ENCODE measurements at places on chromosomes 12 and 14.

- DNase-seq = no peak
Observed at GRCh38 chr12:27334042-27334720, 1.5 kb downstream of the BMAL2 start.

GRCh38 chr12:92649511-92650227 is 53.1 kb upstream of the PLEKHG7 start:
- peak; percentile 81 for DNase-seq

DNA sequence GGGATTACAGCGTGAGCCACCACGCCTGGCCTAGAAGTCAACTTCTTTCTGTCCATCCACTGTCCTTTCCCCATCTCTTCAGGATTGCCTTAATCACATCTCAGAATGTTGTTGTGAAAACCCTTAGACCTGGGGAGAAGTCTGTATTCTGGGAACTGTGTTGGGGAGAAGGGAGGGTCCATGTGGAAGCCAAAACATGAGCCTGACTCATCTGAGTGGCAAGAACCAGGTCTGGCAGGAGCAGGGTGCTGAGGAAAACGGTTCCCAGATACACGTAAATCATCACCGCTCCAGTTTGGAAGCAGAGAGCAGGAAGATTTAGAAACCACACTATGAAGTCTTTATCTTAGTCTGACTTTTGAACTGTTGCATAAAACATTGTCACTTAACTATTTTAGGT is 245.6 kb upstream of the RGS6 start:
- DNase-seq = peak; percentile 11

GRCh38 chr12:19704966-19705365 is 265.7 kb downstream of the AEBP2 start:
- no peak for DNase-seq

GRCh38 chr14:100589071-100589759 is 2.0 kb upstream of the BEGAIN start:
- no peak for DNase-seq

- peak; percentile 35 for DNase-seq
Observed at GRCh38 chr12:94267921-94268471, 119.6 kb downstream of the PLXNC1 start.

- DNase-seq = peak; percentile 48
Observed at GRCh38 chr12:95882080-95882479, 23.3 kb downstream of the SNRPF start.

GRCh38 chr14:29898470-29898869 is 29.2 kb downstream of the PRKD1 start:
- DNase-seq = no peak

DNA sequence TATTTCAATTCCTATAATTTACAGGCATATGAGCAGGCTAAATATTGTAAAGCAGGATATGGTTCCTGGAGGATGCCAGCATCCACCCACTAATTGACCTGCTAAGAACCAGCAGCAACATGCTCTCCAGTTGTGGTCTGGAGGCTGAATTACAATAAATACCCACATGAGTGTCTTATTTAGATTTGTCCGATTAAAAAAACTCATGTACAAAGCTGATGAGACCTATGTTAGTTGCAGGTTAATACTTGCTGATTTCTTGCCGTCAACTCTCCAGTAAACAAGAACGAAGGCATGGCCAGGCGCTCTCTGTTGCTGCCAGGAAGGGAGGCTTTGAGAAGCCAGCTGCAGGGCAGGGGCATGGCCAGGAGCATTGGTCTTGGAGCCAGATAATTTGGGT is 169.3 kb upstream of the PRICKLE1 start:
- no peak for DNase-seq

DNA sequence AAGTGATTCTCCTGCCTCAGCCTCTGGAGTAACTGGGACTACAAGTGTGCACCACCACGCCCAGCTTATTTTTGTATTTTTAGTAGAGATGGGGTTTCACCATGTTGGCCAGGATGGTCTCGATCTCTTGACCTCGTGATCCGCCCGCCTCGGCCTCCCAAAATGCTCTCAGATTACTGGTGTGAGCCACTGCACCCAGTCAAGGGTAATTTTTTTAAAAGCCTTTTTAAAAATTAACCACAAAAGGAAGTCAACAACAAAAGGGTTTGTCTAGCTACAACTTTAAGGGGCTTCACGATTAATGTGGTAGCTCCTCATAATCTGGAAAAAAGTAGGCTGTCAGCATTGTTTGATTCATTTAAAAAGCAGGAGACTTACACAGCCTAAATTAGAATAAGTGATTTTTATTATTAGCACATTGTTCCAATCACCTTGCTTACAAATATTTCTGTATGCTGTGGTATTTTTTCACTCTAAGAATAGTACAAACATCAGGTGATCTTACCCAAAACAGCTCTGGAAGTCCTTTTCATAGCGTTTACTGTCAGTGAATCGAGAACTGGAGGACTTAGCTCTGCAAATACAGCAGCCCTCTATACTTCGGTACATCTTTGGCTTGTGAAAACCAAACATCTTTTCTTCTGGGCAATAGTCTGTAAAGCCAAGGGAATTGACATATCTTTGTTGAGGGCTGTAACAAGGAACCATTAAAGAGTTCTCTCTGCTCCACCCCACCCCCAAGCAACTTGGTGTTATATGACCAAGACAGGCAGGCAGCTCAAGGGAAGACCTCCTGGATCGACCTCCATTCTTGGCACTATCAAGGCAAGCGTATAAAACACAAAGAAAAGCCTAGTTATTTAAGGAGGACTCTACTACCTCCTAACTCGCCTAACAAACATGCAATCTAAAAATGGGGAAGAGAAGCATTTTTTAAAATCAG is 28.1 kb downstream of the SINHCAF start:
- DNase-seq = no peak

GRCh38 chr14:56580221-56580711 is 668 bp downstream of the TMEM260 start:
- DNase-seq = no peak

DNA sequence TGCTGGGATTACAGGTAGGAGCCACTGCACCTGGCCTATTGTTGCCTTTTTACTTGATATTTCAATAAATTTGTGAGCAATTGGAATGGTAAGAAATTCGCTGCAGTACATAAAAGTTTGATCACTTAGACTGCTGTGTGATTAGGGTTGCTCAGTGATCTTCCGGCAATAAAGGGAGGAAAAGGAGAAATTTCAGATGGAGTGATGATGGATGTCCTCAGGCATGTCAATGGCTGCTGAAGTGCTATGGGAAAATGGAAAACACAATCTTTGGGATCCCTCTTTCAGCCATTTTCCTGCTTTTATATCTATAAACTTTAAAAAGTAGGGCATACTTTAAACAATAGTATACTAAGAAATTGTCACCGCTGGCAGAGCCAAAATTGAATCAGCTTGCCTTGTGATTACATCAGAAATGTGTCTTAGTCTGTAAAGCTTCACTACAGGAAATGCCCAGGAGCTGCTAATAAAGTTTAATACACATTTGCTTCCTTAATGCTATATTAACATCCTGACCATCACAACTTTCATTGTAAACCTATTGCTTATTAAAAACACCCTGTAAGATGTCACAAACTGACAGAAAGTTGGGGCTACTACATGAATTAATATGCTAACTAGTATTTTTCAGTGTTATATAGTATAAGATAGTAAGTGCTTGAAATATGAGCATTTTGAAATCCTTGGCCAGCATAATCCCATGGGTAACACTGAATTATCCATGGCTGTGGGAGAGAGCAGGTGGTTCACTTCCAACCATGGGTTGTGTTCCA is 13.7 kb upstream of the FBXL14 start:
- peak; percentile 40 for DNase-seq

DNA sequence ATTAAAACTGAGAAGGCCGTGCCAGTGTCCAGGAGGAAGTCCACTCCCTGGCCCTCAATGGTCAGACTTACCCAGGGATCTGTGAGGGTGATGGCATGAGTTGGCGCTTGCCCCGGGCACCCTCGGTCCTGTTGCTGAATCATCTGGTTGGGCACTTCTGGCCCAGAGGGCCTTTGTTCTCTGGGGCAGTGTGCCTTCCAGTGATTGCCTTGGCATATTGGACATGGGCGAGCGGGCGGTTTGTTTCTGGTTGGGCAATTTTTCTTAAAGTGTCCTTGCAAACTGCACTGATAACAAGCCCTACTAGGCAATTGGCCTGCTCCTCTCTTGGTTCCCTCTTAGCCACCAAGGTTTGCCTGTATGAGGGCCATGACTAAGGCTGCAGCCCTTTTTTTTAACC is 69.5 kb upstream of the ZDHHC17 start:
- no peak for DNase-seq

DNA sequence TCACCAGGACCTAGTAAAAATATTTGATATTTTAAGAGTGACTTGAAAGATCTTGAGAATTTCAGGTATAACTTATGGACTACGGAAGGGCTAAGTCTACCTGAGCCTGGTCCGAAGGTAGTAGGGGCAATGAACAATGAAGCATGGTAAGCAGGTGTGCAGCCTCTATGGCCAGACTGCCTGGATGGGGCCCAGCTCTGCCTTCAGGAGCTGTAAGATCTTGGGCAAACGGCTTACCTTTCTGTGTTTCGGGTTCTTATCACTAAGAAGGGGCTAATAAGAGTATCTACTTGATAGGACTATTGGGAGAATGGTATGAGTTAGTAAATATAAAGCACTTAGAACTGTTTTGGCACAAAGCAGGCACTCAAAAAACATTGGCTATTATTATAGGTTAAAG is 19.1 kb upstream of the WASHC3 start:
- no peak for DNase-seq

- DNase-seq = no peak
Observed at GRCh38 chr14:60642270-60643140, 6.8 kb downstream of the SIX1 start.

GRCh38 chr12:30457621-30458289 is 237.9 kb downstream of the IPO8 start:
- peak; percentile 68 for DNase-seq

GRCh38 chr12:70002097-70002911 is 177.3 kb downstream of the MYRFL start:
- DNase-seq = no peak

DNA sequence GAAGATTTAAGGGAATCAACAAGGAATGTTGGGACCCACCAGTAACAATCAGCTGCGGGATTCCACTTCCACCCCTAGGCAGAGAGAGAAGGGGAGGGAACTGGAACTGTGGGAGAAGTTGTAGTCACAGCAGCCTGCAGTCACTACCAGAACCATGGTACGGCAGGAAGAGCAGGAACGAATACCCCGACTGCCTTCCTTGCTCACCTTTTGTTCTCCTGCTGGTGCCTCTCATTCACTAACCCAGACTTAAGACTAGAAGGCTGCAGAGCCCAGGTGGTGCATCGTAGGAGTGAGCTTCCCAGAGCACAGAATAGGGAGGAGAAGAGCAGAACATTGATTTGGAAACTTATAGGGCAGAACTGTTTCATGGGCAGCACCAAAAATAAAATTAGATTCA is 154.2 kb downstream of the DYRK2 start:
- DNase-seq = no peak

DNA sequence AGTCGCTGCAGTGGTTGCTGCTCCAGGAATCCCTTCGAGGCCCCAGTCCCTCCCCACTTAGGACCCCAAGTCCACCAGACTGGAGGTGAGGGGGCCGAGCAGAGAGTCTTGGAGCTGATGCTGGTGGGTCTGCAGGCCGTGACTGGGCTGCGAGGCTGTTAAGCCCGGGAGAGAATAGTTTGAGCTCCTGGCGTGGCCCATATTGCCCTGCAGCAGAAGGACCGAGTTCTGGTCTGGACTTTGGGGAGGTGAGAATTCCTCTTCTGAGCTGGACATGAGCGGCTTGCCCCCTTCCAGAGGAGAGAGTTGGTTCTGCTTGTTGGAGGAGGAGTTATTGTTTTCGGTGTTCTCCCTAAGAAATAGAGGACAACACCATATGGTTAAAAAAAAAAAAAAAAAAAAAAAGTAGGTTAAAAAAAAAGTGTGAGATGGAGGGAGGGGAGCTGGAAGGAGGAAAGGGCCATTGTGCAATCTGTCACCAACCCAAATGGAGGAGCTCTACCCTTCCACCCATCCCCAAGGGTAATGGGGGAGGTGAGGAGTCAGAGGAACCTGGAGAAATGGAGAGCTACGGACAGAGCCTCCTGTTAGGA is 3.0 kb downstream of the SIX1 start:
- DNase-seq = no peak

GRCh38 chr12:3140284-3140683 is 63.1 kb downstream of the TSPAN9 start:
- DNase-seq = no peak
